ENCODE measurements at places on chromosomes 6 and 20.

GRCh38 chr20:44309763-44310663 is 989 bp downstream of the FITM2 start:
- no peak for DNase-seq

GRCh38 chr20:20063941-20064702 is 11.8 kb downstream of the CFAP61 start:
- no peak for DNase-seq

DNA sequence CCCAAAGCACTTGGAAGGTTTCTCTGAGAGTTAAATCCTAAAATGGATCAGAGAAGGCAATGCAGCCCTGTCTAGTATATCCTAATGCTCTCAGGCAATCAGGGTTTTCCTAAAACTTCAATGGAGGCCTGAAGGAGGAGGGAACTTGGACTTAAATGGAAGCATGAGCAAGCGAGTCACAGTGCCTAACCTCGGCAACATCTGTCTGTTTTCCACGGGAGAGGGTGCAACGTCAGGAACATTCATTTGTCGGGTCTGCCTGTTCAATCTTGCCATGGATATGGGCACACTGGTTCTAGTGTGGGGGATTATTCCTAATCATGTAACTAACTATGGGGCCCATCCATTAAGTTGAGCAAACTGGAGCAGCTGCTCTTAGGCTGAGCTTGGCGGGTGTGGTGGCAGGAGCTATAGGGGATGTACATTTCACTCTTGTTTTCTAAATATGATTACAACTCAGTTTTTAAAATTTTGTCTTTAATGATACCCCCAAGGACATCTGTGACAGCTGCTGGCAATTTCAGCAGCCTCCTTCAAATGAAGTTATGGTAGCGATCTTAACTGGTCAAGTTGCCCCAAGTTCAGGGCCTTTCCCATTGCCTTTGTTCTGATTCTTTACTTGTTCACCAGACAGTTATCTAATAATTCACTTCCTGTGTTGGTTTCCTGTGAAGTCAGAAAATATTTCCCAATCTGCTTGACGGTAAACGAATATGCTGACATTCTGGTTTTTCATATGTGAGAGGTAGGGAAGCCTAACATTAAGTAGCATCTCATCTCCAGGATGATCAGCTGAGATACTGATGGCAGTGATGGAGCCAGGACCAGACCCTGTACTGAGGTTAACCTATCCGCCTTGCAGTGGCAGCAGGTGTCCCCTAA is 21.6 kb downstream of the DSE start:
- no peak for DNase-seq

- no peak for DNase-seq
Observed at GRCh38 chr20:61764471-61765025, 301.1 kb downstream of the TAF4 start.

GRCh38 chr6:149441740-149442139 is 41.7 kb downstream of the SUMO4 start:
- no peak for DNase-seq

- DNase-seq: no peak
Observed at GRCh38 chr20:20573797-20574196, 138.6 kb downstream of the RALGAPA2 start.

DNA sequence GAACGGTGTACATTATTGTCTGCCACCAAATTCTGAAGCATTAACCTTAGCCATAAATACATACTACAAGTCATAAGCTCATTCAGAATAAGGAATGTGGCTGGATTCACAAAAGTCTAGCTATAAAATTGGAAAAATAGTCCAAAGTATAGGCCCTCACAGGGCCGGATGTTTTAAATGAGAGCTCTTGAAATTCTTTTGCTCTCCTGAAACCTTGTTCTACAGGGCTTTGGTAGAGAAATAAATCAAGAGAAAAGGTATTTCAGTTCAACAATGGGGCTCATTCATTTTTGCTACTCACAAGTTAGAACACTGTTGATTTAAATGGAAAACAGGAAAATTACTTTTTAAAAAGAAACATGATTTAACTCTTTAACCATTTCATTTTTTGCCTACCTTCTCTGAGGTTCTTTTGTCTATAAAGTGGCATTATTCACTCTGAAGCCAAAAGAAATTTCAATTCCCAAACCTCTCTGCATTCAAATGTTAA is 58.0 kb downstream of the PREP start:
- DNase-seq: no peak

DNA sequence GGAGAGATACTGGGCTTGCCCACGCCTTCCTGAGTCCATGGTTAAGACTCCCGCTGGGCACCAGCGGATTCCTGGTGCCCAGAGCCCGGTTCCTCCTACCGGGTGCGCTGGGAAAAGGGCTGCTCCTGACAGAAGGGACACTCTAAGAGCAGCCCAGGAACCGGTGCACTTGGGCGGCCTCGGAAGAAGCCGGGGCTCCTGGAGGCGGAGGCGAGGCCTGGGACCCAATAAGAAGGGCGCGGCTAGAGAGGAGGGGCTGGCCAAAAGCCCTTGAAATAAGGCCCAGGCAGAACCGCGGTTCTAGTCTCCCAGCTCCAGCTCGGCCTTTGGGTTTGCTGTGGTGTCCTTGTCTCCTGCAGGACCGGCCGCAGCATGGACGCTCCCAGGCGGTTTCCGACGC is at the start of gene KHDC3L:
KHDC3L (plus strand) TSS at position 301 of the 400 bp plus-strand sequence; CDS start at position 373, 72 bp downstream.
- DNase-seq: no peak

DNA sequence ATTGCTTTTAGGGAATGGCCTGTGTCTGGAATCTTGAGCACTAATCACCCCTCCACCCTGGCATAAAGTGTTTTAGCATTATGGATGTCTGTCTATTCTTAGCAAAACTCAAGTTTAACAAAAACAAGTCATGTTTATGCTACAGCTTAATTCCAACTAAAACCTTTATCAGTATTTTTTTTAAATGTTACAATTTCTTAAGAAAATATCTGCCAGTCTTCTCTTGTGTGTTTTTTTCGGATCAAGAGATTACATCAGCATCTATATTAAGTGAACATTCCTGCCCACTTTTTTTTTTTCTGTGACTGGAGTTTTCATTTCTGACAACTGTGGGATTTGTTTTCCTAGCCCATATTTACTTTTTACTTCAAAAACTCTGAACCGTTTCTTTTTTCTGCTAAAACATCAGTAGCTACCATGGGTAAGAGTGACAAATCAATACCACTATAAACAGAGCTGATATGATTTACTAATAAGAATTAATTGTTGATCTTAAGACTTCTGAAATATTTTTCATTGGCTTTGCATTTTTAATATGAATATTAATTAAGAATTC is 94.3 kb downstream of the EDN1 start:
- DNase-seq: no peak

DNA sequence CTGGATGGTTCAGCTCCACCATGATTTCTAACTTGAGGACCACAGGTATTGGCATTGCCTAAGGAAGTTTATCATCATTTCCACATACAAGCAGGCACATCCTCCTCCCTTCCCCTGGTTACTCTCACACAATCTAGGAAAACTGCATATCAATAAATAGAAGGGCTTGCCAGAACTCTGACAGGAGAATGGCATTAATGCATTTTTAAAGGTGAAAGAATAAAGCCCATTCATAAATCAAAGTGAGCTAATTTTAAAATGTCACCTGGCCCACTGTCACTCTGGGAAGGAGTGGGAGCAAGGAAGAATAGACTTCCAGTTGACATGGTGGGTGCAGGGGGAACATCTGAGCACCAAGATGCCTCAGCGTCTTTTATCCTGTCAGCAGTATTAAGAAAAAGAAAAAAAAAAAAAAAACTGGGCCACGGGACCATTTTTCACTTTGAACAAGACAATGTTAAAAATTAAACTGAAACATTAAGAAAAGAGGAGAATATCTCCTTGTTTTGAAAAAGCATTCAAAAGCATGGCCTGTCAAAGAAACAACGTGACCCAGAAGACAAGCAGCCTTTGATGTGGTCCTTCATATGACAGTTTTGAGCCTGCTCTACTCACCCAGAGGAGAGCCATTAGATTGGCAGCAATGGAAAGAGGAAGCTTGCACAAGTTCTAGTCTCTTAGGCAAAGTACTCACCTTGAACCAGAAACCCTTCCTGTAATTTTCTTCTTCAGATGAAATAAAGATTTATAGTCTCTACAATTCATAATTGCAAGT is 39.3 kb upstream of the SMLR1 start:
- no peak for DNase-seq

- no peak for DNase-seq
Observed at GRCh38 chr6:28490205-28490890, 25.2 kb downstream of the GPX6 start.

- no peak for DNase-seq
Observed at GRCh38 chr6:5208057-5208456, 52.7 kb downstream of the LYRM4 start.

DNA sequence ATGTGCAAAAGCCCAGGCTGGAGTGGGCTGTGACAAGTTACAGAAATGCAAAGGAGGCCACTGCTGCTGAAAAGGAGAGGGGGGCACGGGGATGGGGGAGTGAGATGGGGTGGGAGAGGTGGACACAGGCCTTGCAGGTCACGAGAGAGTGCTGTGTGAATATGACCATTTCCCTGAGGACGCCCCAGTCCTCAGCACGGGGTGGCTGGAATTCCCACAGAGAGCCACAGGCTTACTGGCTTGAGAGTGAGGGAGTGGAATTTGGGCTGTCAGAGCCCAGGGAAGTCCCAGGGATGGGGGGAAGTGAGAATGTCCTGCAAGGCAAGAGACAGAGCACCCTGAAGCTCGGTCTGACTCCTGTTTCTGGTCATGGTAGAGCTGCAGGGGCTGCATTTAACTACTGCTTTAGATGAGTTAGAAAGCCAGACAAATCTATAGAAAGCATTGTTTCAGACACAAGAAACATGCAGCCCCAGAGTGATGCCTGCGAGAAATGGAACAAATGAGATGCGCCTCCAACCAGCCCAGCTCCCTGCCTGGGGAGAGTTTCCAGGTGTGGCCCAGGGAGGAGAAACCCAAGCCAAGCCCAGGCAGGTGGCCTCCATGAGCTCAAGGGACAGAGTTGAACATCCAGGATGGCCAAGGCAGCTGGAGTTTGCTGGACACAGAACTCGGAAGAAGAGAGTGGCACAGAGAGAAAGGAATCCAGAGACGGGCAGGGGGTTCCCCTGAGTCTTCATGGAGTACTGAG is 30.5 kb downstream of the NPEPL1 start:
- no peak for DNase-seq

DNA sequence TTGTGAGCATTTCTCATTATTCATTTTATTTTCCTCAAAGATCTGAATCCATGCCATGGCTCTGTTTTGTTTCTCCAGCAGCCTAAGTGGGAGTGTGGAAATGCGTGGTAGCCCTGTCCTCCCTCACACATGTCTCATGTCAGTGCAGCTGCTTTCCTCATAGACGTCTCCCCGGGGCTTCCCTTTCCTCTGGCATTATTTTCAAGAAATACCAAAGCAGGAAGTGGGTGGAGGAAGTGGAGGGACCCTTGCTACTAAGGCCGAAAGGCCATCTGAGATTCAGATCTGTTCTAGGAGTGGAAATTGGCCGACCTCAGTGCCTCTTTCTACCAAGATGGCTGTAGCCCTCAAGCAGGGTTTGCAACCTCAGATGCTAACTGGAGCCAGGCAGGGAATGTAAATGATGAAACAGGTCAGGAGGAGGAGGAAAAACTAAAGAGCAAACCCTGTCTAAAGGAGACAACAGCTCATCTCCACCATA is 420.9 kb upstream of the PLCB4 start:
- no peak for DNase-seq

DNA sequence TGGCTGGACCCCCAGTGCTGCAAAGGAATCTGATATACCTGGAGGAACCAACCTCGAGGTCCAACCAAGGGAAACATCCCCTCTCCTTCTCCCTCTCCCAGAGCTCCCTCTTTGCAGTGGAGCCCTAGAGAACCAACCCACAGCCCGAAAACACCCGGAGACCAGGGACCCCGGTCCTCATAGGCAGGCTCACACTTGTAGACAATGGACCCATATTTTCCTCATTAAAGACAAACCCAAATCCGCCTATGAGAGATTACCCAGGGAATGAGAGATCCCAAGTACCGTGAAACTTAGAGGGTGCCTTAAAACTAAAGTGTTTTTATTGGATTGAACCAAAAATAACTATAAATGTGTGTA is 9.6 kb upstream of the FOXF2 start:
- DNase-seq: no peak
